ENCODE measurements at places on chromosomes 13 and 19. TPM values are rescaled to one million over a fixed set of nuclear protein-coding genes. Genes with fewer than 3 reads are reported as not detected.
A peak's percentile ranks its signal among the peaks of the same experiment; 100 is the strongest.

- no peaks in the 10 kb centered on the region for H3K36me3 ChIP-seq
- H3K4me1 ChIP-seq: no peaks in the 10 kb centered on the region
- H3K27me3 ChIP-seq: no peaks in the 10 kb centered on the region
- H3K27ac ChIP-seq: no peak overlapping the region
Observed at GRCh38 chr19:39927076-39927475, 7.4 kb downstream of the FCGBP start.

GRCh38 chr13:25752957-25753551, 298.8 kb downstream of the SHISA2 start:
- no peaks in the 10 kb centered on the region for H3K36me3 ChIP-seq
- no peaks in the 10 kb centered on the region for H3K4me1 ChIP-seq
- no peak overlapping the region for H3K27ac ChIP-seq
- no peak for DNase-seq

DNA sequence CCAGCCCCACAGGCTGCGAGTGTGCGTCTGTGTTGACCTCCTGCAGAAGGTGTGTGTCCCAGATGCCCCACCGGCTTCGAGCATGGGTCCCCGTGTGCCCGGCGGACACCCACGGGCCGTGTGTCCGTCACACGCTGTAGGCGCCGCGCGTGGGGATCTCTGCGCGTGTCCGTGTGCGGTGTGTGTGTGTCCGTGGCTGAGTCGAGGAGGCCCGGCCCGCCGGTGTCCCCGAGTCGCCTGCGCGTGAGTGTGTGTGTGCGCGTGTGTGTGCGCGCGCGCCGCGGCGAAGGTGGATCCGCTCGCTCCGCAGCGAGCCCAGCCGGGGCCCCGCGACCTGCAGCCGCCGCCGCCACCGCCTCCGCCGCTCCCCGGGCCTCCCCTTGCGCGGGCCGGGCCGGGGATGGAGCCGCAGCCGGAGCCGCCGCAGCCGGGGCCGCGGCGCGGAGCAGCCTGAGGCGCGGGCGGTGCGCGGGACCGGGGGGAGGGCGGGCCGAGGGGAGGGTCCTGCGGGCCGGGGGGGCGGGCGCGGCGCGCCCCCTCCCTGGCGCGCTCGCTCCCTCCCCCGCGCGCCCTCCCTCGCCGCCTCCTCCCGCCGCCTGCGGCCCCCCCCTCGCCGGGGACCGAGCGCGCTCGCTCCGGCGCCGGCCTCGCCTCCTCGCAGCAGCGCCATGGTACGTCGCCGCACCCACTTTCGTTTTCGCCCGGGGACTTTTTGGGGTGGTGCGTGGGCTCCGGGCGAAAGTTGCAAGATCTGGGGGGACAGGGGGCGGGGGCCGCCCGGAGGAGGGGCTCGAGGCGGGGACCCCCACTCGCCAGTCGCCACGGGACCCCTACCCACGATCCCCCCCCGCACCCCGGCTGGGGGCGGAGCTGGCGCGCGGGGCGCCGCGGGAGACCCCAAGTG, 7.1 kb upstream of the NFIC start:
- DNase-seq: peak; percentile 83
- no peaks in the 10 kb centered on the region for H3K4me1 ChIP-seq
- H3K36me3 ChIP-seq: no peaks in the 10 kb centered on the region
- H3K27ac ChIP-seq: peak overlapping the region; percentile 99
- peak overlapping the region; percentile 95 for H3K4me3 ChIP-seq
- no peaks in the 10 kb centered on the region for H3K27me3 ChIP-seq

ZNF66 gene
- total RNA-seq: 0.49 TPM

ERICH4 gene
- not detected for total RNA-seq

All from right lobe of liver (tissue), 6 donors.